ENCODE measurements at places on chromosomes 3 and 15. TPM values are rescaled to one million over a fixed set of nuclear protein-coding genes. Genes with fewer than 3 reads are reported as not detected.

EPHA3 gene
- 2.8 TPM for total RNA-seq

NFKBIZ gene
- total RNA-seq, result 133 TPM

PEX5L gene
- total RNA-seq, result not detected

CLDN16 gene
- not detected for total RNA-seq

TBC1D21 gene
- total RNA-seq, result not detected

DZIP1L gene
- total RNA-seq, result 13.7 TPM

TMCO5A gene
- not detected for total RNA-seq

ABI3BP gene
- total RNA-seq, result 37.1 TPM

NAALADL2 gene
- 12.5 TPM for total RNA-seq

CLDN18 gene
- total RNA-seq, result not detected

MUC20 gene
- 2.0 TPM for total RNA-seq

KCNMB2 gene
- not detected for total RNA-seq

GOLGA6L26 gene
- not detected for total RNA-seq

FOXB1 gene
- not detected for total RNA-seq

TMEM212 gene
- total RNA-seq, result not detected

ZMYND10 gene
- 0.71 TPM for total RNA-seq

SLC6A1 gene
- 0.39 TPM for total RNA-seq

SENP8 gene
- total RNA-seq, result 1.5 TPM

DLG1 gene
- 68.5 TPM for total RNA-seq

CCR3 gene
- total RNA-seq, result not detected

MORF4L1 gene
- 330 TPM for total RNA-seq

KCNMB3 gene
- total RNA-seq, result 3.2 TPM

ARL8B gene
- total RNA-seq, result 63.4 TPM

MYH15 gene
- 0.29 TPM for total RNA-seq

EPHB3 gene
- total RNA-seq, result 1.6 TPM

PCCB gene
- total RNA-seq, result 28.5 TPM

TPRG1 gene
- 13.6 TPM for total RNA-seq

COLQ gene
- total RNA-seq, result 0.74 TPM

CHRD gene
- 11.3 TPM for total RNA-seq

EPHB1 gene
- total RNA-seq, result 1.9 TPM

WDR49 gene
- total RNA-seq, result 0.64 TPM

LIPH gene
- total RNA-seq, result 0.48 TPM

FAM81A gene
- 0.35 TPM for total RNA-seq

KCTD6 gene
- total RNA-seq, result 8.0 TPM

NR1D2 gene
- 19.4 TPM for total RNA-seq

LZTFL1 gene
- 10.2 TPM for total RNA-seq

DUOXA2 gene
- total RNA-seq, result not detected

ZNF80 gene
- total RNA-seq, result not detected

STRIT1 gene
- not detected for total RNA-seq

RHOA gene
- total RNA-seq, result 563 TPM

ALPK3 gene
- total RNA-seq, result 2.7 TPM

FOXL2 gene
- not detected for total RNA-seq

MAGI1 gene
- 74.8 TPM for total RNA-seq

PARL gene
- total RNA-seq, result 62.5 TPM

GJD2 gene
- not detected for total RNA-seq

HHATL gene
- total RNA-seq, result 0.48 TPM

SENP7 gene
- total RNA-seq, result 10.1 TPM

MKRN2OS gene
- not detected for total RNA-seq

PYGO1 gene
- total RNA-seq, result 6.3 TPM

CPN2 gene
- total RNA-seq, result 0.16 TPM

TMEM207 gene
- total RNA-seq, result not detected

ACSBG1 gene
- total RNA-seq, result not detected

ZNF774 gene
- 0.84 TPM for total RNA-seq

CFAP91 gene
- 0.39 TPM for total RNA-seq

ACTL6A gene
- total RNA-seq, result 35.0 TPM

GRIP2 gene
- total RNA-seq, result 0.71 TPM

ANXA2 gene
- total RNA-seq, result 1,205 TPM

CCDC191 gene
- total RNA-seq, result 1.3 TPM

Measured in mesenteric fat pad (tissue), 1 donor.